ENCODE measurements at places on chromosomes 5 and 9.

DNA sequence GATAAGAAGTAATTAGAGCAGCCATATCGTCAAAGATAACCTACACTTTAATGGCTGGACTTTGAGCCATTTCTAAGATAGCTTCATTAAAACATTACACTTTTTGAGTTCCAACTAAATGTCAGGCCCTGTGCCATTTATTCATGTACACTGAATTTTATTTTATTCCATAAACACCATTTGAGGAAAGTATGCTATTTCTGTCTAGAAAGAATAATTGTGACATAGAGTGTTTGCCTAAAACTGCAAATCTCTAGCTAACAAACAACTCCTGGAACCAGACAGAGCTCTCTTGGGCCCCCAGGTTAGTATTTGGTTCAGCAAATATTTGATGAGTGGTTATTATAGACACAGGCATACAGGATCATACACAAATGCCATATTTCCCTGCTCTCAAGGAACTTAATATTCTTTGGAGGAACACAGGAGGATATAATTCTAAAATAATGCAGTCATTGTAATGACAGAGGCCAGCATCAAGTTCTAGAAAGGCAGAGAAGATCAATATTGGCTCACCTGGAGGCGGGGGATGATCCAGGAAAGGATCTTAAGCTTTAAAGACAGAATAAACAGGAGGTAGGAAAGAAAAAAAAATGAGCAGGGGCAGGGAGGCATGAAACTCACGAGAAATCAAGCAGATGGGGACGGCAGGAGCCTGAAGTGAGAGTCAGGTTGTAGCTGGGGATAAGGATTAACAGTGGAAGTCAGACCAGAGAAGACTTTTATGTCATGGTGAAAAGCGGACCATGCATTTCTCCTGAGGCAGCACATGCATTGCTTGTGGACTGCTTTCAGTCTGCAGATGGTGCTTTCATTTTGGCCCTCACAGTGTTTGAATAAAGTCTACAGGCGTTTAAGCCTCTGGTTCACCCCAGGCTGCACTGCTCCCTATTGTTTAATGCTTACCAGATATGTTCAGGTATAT, 127.7 kb downstream of the GCNT1 start:
- no peak for DNase-seq

DNA sequence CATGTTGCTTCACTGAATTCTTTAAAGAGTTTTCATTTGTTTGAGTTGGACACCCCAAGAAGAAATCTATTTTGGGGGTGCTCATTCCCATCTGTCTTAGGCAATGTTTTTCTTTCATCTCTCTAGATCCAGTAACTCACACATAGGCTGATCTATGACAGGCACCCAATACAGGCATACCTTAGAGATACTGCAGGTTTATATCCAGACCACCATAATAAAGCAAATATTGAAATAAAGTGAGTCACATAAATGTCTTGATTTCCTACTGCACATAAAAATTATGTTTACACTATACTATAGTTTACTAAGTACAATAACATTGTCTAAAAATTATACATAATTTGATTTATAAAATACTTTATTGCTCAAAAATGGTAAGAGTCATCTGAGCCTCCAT, 364.5 kb downstream of the MTRR start:
- DNase-seq: no peak

- DNase-seq: no peak
Measured at GRCh38 chr5:173843794-173844193, 44.4 kb upstream of the CPEB4 start.

GRCh38 chr5:34854459-34855174, 15.7 kb downstream of the TTC23L start:
- no peak for DNase-seq

- DNase-seq: no peak
Measured at GRCh38 chr9:135135171-135135928, 47.9 kb downstream of the OLFM1 start.

DNA sequence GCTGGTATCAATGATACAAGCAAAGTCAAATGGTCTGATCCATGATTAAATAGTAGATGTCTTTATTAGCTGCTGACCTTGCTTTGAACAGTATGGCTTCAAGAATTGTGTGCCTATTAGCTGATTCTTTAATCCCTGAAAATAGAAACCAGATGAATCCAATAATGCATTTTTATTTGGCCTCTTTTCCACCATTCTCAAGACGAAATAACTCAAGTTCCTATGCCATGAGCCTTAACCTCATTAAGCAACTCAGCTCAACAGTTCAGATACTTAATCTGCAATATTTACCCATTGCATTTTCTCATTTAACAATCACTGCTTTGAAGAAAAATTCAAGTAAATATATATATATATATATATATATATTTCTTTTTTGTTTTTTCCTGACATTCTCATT, 588.6 kb upstream of the MEF2C start:
- no peak for DNase-seq

- no peak for DNase-seq
Measured at GRCh38 chr5:180291234-180291940, 496 bp downstream of the MAPK9 start.

- no peak for DNase-seq
Measured at GRCh38 chr9:128142596-128142995, 6.7 kb upstream of the LCN2 start.

- no peak for DNase-seq
Measured at GRCh38 chr5:115847290-115847689, 5.6 kb downstream of the AP3S1 start.

GRCh38 chr9:120568816-120569215, 11.2 kb downstream of the CDK5RAP2 start:
- DNase-seq: no peak

DNA sequence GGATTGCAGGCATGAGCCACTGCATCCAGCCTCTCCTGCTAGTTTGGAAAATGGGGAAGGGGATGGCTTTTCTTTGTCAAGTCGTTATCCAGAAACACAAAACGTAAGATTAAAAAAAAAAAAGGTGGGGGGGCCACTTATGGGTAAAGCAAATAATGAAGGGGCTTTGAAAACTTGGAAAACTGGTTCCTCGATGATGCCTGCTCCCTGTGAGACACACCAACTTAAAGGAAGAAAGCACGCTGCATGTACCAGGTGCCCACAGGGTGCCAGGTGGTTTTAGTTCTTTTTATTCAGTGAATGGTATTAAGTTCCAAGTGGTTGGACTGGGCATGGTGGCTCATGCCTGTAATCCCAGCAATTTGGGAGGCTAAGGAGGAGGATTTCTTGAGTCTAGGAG, 170.1 kb downstream of the GOLPH3 start:
- DNase-seq: no peak

DNA sequence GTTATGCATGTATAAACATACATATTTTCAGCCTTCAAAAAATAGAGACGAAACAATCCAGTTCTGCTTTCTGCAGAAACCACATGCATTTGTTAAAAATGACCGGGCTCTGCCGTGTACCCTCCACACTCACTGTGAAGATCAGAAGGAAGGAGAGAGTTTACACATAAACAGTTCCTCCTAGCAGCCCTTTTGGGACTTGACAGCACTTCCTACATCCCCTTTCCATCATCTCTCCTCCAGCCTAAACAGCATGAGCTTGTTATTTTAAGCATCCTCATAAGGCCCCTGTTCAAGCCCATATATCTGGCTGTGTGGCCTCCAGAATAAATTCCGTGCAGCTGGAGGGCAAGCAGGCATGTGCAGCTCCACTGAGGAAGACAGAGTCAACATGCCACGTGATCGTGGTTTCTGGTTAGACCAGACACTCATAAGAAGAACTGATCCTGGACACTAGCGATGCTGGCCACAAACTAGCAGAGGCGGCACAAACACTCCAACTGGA, 42.2 kb downstream of the NIPAL4 start:
- no peak for DNase-seq

DNA sequence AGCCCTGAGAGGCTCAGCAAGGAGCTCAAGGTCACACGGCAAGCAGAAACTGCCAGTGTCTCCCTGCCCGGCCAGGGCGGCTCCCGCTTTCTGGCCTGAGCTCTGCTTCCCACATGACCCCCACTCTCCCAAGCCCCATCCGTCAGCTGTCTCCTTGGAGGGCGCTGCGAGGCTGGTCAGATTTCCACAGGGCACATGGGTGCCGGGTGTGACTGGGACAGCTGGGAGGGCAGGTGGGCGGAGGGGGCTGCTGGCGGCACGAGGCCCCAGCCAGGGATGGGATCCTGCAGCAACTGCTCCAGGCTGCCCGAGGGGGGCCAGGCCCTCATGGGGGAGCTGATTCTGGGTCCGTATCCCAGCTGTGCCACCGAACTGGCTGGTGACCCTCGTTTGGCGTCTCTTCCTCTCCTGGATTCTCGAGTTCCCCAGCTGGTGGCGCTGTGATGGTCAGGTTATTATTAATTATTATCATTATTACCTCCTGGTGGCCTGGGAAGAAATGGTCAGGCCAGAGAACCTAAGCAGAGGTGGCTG, 12.9 kb upstream of the WDR38 start:
- DNase-seq: no peak

DNA sequence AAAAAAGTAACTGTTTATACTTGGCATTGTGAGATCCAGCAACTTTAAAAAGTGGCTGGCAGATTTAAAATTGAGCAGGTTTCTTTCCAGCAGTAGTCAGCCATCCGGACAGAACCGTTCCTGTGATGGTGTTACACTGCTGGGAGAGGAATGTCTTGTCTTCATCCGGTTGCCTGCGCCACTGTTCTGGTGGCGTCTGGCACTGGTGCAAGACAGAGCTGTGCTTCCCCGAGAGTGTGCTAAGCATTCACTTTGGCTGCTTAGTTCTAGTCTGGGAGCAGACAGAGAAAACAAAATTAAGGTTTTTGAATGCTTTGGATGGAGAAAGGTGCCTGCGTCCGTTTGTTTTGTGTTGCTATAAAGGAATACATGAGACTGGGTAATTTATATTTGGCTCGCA, 35.5 kb upstream of the CREBRF start:
- no peak for DNase-seq

GRCh38 chr5:360257-361027, 38.9 kb downstream of the AHRR start:
- DNase-seq: no peak

GRCh38 chr5:124789104-124789605, 42.7 kb upstream of the ZNF608 start:
- DNase-seq: no peak

- no peak for DNase-seq
Measured at GRCh38 chr9:28770226-28770625, 1196.9 kb upstream of the C9orf72 start.

- no peak for DNase-seq
Measured at GRCh38 chr5:122390154-122390553, 78.1 kb downstream of the SNCAIP start.
